CD14-positive monocyte (primary cell): ENCODE measurements at places on chromosomes 6 and 20. TPM values are rescaled to one million over a fixed set of nuclear protein-coding genes. Genes with fewer than 3 reads are reported as not detected.

GRCh38 chr6:75934643-75935472 lies 137.6 kb downstream of the IMPG1 start:
- H3K36me3 ChIP-seq: no peaks in the 10 kb centered on the region
- peaks cover 9% of the 10 kb centered on the region for H3K27me3 ChIP-seq
- no peak overlapping the region for H3K27ac ChIP-seq
- DNase-seq: no peak
- no peaks in the 10 kb centered on the region for H3K4me1 ChIP-seq

DNA sequence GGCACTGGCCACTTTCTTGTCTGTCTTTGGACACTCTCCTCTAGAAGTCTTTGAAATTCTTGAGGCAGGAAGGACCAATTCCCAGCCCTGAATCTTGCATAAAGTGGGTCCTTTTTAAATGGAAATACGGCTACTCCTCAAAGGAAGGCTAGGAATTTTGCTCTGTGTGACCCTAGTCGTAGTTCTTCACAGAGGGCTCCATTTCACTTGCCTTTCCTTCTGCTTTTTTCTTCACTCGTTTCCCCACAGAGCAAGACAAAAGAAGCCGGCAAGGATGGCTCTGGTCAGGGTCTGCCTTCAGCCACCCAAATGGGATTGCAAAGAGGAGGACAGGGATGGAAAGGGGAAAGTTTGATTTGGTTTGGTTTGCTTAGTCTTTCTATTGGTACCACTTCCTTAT lies 25.8 kb downstream of the HLA-E start:
- H3K27ac ChIP-seq: peak overlapping the region; percentile 56
- no peak for DNase-seq
- no peak overlapping the region for H3K4me3 ChIP-seq
- H3K36me3 ChIP-seq: no peaks in the 10 kb centered on the region

FOXS1 gene
- not detected for polyA plus RNA-seq

- no peaks in the 10 kb centered on the region for H3K27me3 ChIP-seq
- no peak for DNase-seq
- no peaks in the 10 kb centered on the region for H3K4me1 ChIP-seq
- H3K4me3 ChIP-seq: no peak overlapping the region
- no peak overlapping the region for H3K27ac ChIP-seq
These were observed 51.5 kb upstream of the NXT1 start for GRCh38 chr20:23298926-23299672.

DNA sequence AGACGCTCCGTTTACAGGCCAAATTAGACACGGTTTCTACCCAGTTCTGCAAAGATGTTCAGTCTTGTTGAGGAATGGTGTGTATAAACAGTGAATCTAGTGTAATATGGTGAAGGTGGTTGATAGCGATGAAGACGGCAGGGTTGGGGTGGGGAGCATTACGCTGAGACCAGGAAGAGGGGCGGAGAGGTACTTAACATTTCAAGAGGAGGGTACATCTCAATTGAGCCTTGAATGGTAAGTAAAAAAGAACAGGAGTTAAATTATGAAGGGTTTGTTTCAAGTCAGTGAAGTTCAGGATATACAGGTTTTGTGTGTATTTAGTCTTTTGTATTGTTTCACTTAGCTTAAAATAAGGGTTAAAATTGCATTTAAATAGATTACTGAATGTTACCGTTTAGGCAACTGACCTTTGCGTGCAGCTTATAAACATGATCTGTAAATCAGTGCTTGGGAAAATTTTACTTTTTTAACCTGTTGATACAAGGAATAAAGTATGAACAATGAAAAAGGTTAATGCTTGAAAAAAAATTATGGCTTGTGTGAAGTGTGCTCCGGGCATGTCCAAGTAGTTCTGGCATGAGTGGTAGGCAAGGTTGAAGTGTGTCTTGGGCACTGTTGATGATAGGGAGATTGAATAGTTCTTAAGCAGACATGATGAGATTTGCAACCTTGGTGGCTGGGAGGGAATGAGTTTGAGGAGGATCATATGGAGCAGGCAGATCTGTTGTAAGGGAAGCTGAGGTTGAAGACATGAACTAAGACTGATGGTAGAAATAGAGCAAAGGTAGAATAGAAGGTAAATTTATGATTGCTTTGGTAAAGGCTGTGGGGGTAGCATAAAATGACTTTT lies 842 bp downstream of the POLR1C start:
- peak overlapping the region; percentile 78 for H3K4me3 ChIP-seq
- no peaks in the 10 kb centered on the region for H3K27me3 ChIP-seq
- peaks cover 23% of the 10 kb centered on the region for H3K4me1 ChIP-seq
- peaks cover 71% of the 10 kb centered on the region for H3K36me3 ChIP-seq

- no peaks in the 10 kb centered on the region for H3K27me3 ChIP-seq
- no peak for DNase-seq
- H3K27ac ChIP-seq: no peak overlapping the region
- H3K36me3 ChIP-seq: peaks cover 100% of the 10 kb centered on the region
- no peaks in the 10 kb centered on the region for H3K4me1 ChIP-seq
- no peak overlapping the region for H3K4me3 ChIP-seq
These were observed 145.1 kb downstream of the PREX1 start for GRCh38 chr20:48682529-48683363.

GRCh38 chr6:112227411-112227810 lies 27.0 kb downstream of the LAMA4 start:
- no peaks in the 10 kb centered on the region for H3K4me1 ChIP-seq
- H3K27me3 ChIP-seq: no peaks in the 10 kb centered on the region
- no peak overlapping the region for H3K27ac ChIP-seq
- no peaks in the 10 kb centered on the region for H3K36me3 ChIP-seq

DNA sequence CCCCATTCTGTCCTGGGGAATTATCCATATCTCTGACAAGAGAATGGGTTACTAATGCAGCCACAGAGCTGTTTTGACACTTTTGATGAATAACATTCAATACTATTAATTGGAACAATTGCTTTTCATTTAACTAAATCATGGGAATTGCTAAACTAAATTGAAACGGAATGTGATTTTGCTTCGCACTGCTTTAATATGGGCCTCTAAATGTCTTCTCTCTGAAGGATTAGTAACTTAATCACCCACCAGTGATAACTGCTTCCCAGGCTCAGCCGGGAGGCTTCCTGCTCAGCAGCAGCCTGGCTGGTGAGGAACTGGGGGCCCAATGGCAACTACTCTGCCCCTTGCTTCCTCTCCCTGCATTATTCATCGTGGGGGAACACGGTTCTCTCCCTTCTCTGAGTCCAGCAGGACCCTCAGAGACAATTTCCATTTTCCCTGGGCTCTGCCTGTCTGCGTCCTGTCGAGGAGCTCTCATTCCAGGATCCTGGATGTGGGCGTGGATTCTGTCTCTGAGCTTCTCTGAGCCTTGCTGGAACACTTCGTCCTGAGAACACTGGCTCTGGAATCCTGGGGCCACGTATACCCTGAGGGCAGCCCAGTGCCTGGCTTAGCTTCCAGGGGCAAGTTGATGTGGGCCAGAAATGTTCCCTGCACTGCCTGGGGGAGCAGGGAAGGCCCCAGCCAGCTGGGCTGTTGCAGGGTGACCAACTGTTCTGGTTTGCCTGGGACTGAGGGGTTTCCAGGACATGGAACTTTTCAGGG lies 308.9 kb downstream of the DHX35 start:
- H3K4me1 ChIP-seq: no peaks in the 10 kb centered on the region
- H3K4me3 ChIP-seq: no peak overlapping the region
- H3K27ac ChIP-seq: no peak overlapping the region

DNA sequence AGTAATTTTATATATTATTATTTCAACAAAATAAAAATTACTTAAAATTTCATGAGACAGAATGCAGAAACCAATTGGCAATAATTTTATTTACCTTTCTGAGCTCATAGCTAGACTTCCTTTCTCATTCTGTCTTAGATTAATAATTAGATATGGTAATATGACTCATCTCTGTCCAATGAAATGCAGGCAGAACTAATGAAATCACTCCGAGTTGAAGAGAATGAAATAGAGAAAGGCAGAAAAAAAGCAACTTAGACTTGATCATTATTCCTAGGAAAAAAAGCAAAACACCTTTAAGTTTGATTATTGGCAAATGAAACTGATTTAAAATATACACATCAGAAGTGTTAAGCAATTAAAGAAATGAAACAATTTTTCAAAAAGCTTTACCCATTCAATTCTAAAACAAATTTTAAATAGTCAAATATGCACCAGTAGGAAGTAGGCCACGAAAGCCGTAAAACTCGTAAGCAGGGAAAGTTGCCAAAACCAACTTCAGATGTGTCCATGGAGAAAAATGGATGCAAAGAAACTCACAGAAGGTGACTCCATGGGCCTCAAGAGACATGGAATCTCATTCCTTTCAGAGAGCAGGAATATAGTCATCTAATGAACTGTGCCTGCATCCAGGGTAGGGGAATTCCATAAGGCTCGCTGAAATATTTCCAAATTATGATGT lies 293.8 kb upstream of the RGS17 start:
- H3K27me3 ChIP-seq: no peaks in the 10 kb centered on the region
- no peak for DNase-seq
- H3K4me3 ChIP-seq: no peak overlapping the region
- H3K27ac ChIP-seq: no peak overlapping the region
- no peaks in the 10 kb centered on the region for H3K4me1 ChIP-seq
- H3K36me3 ChIP-seq: no peaks in the 10 kb centered on the region

DNA sequence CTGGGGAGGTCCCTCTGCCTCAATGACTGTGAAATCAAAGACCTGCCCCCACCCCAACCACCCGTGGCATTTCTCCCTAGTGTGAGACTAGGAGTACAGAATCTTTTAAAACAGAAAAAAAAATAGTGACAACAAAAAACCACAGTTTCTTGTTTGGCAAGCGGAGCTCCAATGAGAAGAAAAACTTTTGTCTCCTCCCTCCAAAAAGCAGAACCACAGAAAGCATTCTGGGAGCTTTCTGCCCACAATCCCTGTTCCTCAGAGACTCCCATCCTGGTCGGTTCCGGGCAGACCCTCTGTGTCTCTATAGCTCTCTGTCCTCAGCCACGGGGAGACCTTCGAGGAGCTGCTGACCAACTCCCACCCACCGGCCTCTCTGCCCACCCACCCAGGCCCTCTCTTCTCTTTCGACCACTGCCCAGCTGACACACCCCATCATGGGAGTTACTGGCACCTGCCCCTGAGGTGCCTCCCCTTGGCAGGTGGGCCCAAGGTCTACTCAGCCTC lies 4.9 kb downstream of the PREX1 start:
- DNase-seq: peak; percentile 76
- H3K4me1 ChIP-seq: peaks cover 76% of the 10 kb centered on the region
- H3K36me3 ChIP-seq: peaks cover 27% of the 10 kb centered on the region
- H3K27me3 ChIP-seq: no peaks in the 10 kb centered on the region

DNA sequence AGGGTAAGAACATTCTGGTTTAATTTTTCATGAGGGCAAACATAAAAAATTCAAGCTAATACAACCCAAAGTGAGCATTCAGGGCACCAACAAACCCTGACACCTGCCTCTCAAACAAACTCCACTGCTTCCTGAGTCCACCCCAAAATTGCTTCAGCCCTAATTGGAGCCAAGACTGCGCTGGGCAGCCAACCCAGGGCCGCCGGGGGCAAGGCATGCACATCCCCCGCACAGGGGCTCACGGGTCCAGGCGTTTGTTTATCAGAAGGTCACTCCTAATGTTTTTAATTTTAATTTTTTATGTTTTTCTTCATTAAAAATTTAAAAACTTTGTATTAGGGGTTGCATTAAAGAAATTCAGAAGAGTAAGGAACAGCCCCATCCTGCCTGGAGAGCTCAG lies 459.1 kb upstream of the CDH4 start:
- H3K27me3 ChIP-seq: no peaks in the 10 kb centered on the region
- H3K4me1 ChIP-seq: no peaks in the 10 kb centered on the region
- no peak for DNase-seq
- H3K4me3 ChIP-seq: no peak overlapping the region
- H3K27ac ChIP-seq: no peak overlapping the region

DNA sequence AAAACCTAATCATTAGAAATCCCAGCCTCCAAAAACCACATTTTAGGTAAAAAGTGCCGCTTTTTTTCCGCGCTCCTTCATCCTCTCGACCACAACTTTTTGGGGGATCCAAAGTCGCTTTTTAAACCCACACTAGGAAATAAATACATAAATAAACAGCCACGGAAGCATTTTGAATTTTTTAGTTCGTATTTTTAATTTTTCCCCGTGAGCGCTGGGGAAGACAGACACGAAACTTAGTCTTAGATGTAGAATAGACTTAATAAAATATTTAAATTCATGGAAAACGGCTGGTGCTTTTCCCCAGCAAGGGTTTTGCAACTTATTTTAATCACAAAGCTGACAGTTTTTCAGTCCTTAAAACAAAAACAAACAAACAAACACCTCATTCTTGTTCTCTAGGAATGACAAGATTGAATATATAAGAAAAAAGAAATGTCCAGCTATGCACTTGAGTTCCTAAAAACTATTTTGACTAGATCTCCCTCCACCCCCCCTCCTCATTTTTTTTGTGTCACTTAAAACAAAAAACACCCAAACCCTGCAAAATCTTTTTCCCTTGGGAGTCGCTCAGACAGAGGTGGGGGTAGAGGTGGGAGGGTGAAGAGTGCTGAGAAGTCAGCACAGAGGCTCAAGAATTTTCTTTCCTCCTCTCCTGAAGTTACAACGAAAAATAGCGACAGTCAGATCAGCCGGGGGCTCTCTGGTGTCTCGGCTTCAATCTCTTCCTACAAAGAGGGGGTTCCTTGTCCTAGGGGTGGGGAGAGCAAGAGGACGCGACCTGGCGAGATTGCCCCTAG lies 43.4 kb upstream of the SUPT3H start:
- peak overlapping the region; percentile 83 for H3K4me3 ChIP-seq
- H3K27me3 ChIP-seq: no peaks in the 10 kb centered on the region
- peaks cover 29% of the 10 kb centered on the region for H3K4me1 ChIP-seq
- peak overlapping the region; percentile 29 for H3K27ac ChIP-seq

GRCh38 chr6:113854531-113855499 lies 2.3 kb upstream of the MARCKS start:
- H3K4me1 ChIP-seq: peaks cover 25% of the 10 kb centered on the region
- peak overlapping the region; percentile 75 for H3K27ac ChIP-seq

GGTLC1 gene
- polyA plus RNA-seq: not detected

GRCh38 chr20:2276015-2276414 lies 19.8 kb upstream of the TGM3 start:
- DNase-seq: no peak
- H3K36me3 ChIP-seq: no peaks in the 10 kb centered on the region
- H3K4me1 ChIP-seq: peaks cover 22% of the 10 kb centered on the region
- no peak overlapping the region for H3K27ac ChIP-seq

ARMC2 gene
- 3.1 and 7.4 TPM in 2 replicates for polyA plus RNA-seq

DNA sequence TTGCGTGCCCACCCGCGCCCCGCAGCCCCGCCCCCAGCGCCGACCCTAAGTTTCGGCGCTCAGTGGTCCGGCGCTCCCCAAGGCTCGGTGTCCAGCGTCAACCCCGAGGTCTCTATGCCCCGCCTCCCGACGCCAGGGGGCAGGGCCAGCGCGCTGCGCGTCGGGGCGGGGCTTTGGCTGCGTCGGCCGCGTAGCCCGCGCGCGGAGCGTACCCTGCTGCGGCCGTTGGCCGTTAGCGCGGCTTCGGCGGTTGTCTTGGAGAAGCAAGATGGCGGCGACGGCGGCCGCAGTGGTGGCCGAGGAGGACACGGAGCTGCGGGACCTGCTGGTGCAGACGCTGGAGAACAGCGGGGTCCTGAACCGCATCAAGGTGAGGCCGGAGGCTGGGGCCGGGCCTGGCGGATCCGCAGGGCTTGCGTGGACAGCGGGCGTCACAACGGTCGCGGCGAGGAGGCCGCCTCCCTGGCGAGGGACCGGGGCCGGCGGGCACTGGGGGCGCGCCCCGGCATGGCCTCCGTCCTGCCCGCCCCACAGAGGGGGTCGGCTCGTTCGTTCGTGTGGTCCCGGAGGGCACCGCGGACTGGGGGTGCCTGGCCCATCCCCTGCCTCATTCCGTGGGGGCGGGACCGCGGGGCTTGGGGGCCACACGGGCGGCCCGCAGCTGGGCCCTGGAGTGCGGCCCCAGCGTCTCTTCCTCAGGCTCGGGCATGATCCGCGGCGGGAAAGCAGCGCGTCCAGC lies at the start of gene CEP43:
CEP43 (plus strand) TSS at position 253 of the 739 bp plus-strand sequence; CDS start at position 269, 16 bp downstream.
- H3K27me3 ChIP-seq: no peaks in the 10 kb centered on the region
- peaks cover 20% of the 10 kb centered on the region for H3K4me1 ChIP-seq
- peak; percentile 94 for DNase-seq

CCR6 gene
- polyA plus RNA-seq: 0.07 TPM
